GM19239 (cell line): ENCODE measurements at places on chromosomes 3 and 15.

GRCh38 chr3:42377681-42378080 lies 32.7 kb downstream of the LYZL4 start:
- DNase-seq: no peak

DNA sequence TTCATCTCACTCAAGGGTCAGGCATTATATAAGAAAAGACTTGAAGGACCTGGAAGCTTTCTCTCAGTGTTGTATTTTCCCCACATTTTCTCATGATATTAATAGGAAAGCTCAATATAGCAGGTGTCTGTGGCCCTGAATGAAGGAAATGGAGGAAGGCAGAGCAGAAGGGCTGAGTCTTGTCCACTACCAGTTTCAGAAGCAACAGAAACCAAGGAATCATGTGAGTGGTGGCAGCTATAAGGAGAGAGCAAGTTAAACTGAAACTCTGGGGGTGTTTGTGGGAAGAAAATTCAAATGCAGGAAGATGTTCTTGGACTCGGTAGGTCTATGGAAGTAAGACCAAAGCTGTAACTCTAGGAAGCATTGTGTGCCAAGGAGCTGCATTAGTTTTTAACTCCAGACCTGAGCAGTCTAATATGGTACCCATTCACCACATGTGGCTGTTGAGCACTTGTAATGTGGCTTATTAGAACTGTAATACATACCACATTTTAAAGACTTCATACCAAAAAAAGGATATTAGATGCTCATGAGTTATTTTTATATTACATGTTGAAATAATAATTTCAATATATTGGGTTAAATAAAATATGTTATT lies 278.8 kb upstream of the GADL1 start:
- DNase-seq: no peak

DNA sequence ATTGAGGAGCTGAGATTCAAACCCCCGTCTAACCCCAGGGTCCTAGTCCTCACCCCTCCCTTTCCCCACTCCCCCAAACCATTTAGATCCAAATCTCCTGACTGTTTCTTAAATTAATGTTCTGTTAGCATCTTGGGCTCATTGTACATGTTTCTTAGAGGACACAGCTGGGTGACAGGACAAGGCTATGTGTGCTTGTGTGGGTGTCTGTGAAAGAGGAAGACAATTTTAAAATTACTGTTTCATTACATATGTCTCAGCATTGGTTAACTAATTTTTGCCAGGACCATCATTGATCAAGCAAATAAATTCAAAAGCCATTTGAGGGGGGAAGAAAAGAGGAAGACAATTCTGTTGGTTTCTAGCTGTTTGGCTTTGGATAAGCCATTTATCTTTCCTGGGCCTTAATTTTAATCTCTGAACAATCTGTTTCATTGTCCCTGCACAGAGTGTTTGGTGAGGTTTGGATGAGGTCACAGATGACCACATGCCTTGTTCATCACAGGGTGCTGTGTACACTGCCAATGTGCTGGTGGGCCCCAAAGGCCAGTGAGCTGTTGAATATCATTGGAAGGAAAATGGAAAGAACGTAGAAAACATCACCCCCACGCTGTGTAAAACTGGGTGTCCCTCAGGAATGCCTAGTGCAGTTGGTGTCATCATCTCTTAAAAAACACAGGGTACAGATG lies 51.9 kb downstream of the RPLP1 start:
- no peak for DNase-seq

GRCh38 chr3:110564674-110565073 lies 506.9 kb upstream of the NECTIN3 start:
- no peak for DNase-seq

DNA sequence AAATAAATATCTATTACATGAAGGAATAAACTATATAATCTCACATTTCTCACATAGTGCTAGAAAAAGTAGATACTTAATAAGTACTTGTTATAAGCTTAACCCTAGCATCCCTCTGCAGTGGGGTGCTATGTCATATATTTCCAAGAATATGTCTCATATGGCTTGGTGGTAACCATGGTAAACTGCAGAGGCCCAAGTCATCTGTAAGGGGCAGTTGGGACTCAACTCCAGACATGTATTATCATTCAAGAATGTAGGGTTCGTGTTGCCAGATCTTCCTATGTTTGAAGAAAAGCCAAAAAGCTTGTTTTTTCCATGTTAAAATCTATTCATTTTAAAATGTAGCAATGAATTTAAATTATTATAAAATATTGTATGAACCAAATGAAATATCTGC lies 46.2 kb downstream of the ZNF385D start:
- DNase-seq: no peak

GRCh38 chr3:131323014-131323413 lies 58.6 kb upstream of the NUDT16 start:
- DNase-seq: no peak
